Transverse colon (tissue), 4 donors: ENCODE measurements at places on chromosomes 6 and 20. TPM values are rescaled to one million over a fixed set of nuclear protein-coding genes. Genes with fewer than 3 reads are reported as not detected.

- H3K27me3 ChIP-seq: no peaks in the 10 kb centered on the region
- DNase-seq: no peak
- H3K4me3 ChIP-seq: no peak overlapping the region
These were observed 84.5 kb upstream of the LRFN2 start for GRCh38 chr6:40671694-40672050.

POM121L2 gene
- total RNA-seq: not detected

- H3K36me3 ChIP-seq: peaks cover 2% of the 10 kb centered on the region
- peak overlapping the region; percentile 5 for H3K27ac ChIP-seq
- no peak for DNase-seq
- H3K4me3 ChIP-seq: no peak overlapping the region
- H3K27me3 ChIP-seq: no peaks in the 10 kb centered on the region
These were observed 11.6 kb downstream of the YWHAB start for GRCh38 chr20:44897133-44897532.

- H3K4me1 ChIP-seq: peaks cover 25% of the 10 kb centered on the region
- H3K4me3 ChIP-seq: no peak overlapping the region
- DNase-seq: no peak
- peak overlapping the region; percentile 41 for H3K27ac ChIP-seq
- no peaks in the 10 kb centered on the region for H3K36me3 ChIP-seq
These were observed 31.8 kb downstream of the KCNK5 start for GRCh38 chr6:39197521-39197920.

DNA sequence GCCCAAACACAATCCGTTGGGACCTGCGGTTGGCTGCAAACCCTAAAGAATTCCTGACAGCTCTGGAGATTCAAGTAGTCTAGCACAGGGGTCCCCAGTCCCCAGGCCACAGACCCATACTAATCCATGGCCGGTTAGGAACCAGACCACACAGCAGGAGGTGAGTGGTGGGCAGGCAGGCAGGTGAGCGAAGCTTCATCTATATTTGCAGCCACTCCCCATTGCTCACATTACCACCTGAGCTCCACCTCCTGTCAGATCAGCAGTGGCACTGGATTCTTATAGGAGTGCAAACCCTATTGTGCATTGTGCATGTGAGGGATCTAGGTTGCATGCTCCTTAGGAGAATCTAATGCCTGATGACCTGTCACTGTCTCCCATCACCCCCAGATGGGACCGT is 16.6 kb downstream of the TFEB start:
- DNase-seq: no peak
- no peaks in the 10 kb centered on the region for H3K36me3 ChIP-seq
- no peaks in the 10 kb centered on the region for H3K27me3 ChIP-seq
- no peak overlapping the region for H3K4me3 ChIP-seq
- no peak overlapping the region for H3K27ac ChIP-seq
- peaks cover 37% of the 10 kb centered on the region for H3K4me1 ChIP-seq

GRCh38 chr20:16528078-16528477 is 45.2 kb downstream of the KIF16B start:
- peak; percentile 78 for DNase-seq
- peak overlapping the region; percentile 76 for H3K27ac ChIP-seq
- H3K4me3 ChIP-seq: no peak overlapping the region
- H3K36me3 ChIP-seq: peaks cover 8% of the 10 kb centered on the region
- peaks cover 8% of the 10 kb centered on the region for H3K4me1 ChIP-seq

GRCh38 chr6:71333697-71334096 is 45.1 kb downstream of the OGFRL1 start:
- no peak overlapping the region for H3K27ac ChIP-seq
- H3K4me1 ChIP-seq: no peaks in the 10 kb centered on the region
- no peaks in the 10 kb centered on the region for H3K36me3 ChIP-seq
- no peak overlapping the region for H3K4me3 ChIP-seq

GRCh38 chr20:12957968-12958367 is 50.8 kb upstream of the SPTLC3 start:
- H3K27me3 ChIP-seq: no peaks in the 10 kb centered on the region
- H3K27ac ChIP-seq: no peak overlapping the region
- DNase-seq: no peak
- no peak overlapping the region for H3K4me3 ChIP-seq
- no peaks in the 10 kb centered on the region for H3K36me3 ChIP-seq

DNA sequence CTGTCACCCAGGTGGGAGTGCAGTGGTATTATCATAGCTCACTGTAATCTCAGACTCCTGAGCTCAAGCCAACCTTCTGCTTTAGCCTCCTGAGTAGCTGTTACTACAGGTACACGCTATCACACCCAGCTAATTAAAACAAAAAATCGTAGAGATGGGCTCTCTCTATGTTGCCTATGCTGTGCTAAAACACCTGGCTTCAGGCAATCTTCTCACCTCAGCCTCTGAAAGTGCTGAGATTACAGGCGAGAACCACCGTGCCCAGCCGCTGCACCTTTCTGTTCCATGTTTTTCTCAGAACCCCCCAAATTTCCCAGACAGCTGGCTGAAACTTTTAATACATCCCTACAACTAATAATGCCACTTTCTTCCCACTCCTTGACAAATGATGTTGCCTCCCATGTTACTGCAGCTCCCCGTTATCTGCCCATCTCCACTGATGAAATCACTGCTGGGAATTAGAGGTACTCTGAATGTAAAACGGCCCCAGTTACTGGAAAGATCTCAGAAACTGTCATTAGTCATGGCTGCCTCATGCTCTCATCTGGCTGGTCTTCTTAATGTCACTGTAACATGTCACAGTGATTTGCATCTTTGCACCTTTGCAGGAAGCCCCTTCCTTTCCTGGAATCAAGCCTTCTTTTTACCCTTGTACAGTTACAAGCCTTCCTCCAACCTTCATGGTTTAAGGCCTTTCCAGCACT is 697.5 kb downstream of the PRKN start:
- no peaks in the 10 kb centered on the region for H3K4me1 ChIP-seq
- no peak overlapping the region for H3K27ac ChIP-seq
- no peaks in the 10 kb centered on the region for H3K36me3 ChIP-seq
- no peak overlapping the region for H3K4me3 ChIP-seq
- DNase-seq: no peak

PHACTR1 gene
- 1.6 TPM for total RNA-seq

- DNase-seq: no peak
- H3K36me3 ChIP-seq: no peaks in the 10 kb centered on the region
- H3K4me3 ChIP-seq: no peak overlapping the region
- no peaks in the 10 kb centered on the region for H3K27me3 ChIP-seq
These were observed 192.5 kb upstream of the MCHR2 start for GRCh38 chr6:100186552-100186951.

DNA sequence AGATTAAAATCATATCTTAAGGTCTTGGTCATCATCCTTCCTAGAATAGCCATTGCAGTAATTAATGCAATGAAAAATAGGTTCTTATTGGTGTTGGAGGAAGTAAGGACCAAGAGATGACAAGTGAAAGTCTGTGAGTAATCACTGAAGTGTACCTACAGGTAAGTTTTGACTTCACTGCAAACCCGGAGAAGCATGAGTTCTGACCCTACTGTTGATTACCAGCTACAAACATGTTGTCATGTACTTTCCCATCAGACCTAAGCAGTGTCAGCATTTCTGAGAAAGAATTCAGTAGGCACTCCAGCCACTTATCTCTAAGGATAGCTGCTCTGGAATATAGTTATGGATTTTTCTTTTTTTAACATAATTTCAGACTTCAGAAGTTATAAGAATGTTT is 280.9 kb downstream of the ZFAND3 start:
- H3K27me3 ChIP-seq: no peaks in the 10 kb centered on the region
- H3K27ac ChIP-seq: no peak overlapping the region
- H3K4me1 ChIP-seq: no peaks in the 10 kb centered on the region
- H3K4me3 ChIP-seq: no peak overlapping the region
- DNase-seq: no peak
- H3K36me3 ChIP-seq: no peaks in the 10 kb centered on the region

- peaks cover 24% of the 10 kb centered on the region for H3K4me1 ChIP-seq
- peak; percentile 29 for DNase-seq
- H3K4me3 ChIP-seq: peak overlapping the region; percentile 88
These were observed 46.3 kb downstream of the OR2B2 start for GRCh38 chr6:27865850-27866356.

PRRT1 gene
- not detected for total RNA-seq

DNA sequence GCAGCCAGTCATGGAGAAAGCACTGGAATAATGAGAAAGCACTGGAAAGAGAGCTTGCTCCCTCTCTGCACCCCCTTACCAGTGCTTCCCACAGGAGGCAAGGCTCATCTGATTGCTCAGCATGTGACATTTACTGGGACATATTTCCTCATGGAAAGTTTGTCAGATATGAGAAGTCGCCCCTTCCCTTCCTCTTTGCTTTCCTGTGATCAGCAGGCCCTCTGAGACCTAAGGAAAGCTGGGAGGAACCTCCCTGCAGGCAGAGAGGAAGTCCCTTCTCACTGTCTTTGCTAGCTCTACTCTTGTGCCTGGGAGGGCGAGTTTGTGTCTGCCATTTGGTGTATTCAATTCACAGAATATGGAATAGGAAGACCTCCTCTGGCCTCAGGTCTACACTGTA is 283.8 kb downstream of the ALDH8A1 start:
- H3K27ac ChIP-seq: no peak overlapping the region
- no peaks in the 10 kb centered on the region for H3K27me3 ChIP-seq
- no peaks in the 10 kb centered on the region for H3K36me3 ChIP-seq
- H3K4me3 ChIP-seq: no peak overlapping the region
- no peaks in the 10 kb centered on the region for H3K4me1 ChIP-seq

EEF1E1 gene
- total RNA-seq: 14.9 TPM

DNA sequence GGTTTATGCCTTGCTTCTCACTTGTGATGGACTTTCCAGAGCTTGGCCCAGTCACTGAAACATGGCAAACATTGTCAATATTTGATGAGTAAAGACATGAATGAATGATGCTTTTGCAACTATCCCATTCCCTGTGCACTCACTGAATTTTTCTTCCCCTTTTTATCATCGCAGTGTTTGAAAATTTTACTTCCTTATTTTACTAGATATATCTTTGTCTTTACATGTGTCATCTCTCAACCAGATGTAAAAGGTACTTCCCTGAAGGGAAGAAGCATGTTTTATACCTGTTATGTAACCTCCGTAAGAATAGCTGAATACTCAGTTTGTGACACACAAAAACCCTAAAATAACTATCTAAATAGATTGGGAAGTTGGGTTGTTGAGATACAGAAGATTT is 544.7 kb upstream of the FLRT3 start:
- no peak overlapping the region for H3K27ac ChIP-seq
- H3K36me3 ChIP-seq: no peaks in the 10 kb centered on the region
- H3K4me1 ChIP-seq: no peaks in the 10 kb centered on the region
- DNase-seq: no peak
- no peaks in the 10 kb centered on the region for H3K27me3 ChIP-seq

TPD52L1 gene
- 32.6 TPM for total RNA-seq
